HFF-Myc (cell line): ENCODE measurements at places on chromosomes 4 and X.
A peak's percentile ranks its signal among the peaks of the same experiment; 100 is the strongest.

DNA sequence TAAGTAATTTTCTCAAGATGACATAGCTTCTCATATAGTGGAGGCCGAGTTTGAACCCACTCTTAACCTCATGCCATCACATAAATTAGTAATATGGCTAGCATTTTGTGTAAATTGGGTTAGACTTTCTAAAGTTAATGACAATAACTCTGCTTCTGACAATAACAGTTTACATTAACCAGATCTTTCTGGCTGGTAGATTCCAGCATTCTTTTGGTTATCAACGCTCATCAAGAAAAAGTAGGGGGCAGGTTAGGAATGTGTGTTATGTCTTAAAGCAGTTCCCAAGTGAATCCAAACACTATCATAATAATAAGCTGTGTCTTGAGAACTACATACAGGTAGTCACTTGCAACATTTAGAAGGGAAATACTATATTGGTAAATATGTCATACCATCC is 162.5 kb downstream of the PRDM5 start:
- DNase-seq: no peak

- DNase-seq: no peak
Measured at GRCh38 chrX:102979536-102979935, 42.5 kb downstream of the RAB40AL start.

DNA sequence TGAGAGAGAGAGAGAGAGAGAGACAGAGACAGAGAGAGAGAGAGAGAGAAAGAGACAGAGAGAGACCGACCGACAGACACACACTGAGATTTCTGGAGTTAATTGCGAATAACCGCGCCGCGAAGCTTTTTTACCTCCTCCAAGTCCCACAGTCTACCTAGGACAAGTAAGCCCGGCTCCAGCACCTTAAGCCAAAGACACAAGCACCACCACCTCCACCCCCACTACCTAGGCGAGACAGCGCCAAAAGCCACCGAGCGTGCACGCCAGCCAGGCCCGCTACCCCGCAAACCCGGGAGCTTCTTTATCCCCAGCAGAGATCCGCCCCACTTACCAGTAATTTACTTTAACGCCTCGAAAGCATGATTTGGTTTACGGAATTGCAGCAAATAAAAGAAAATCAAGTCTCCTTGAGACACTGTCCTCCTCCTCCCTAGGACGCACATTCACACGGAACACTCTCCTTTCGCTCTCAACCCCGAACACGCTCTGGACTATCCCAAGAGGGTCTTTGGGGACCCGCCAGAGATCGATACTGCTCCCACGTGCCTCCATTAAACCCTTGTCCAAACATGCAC is 649.6 kb upstream of the DIPK2B start:
- no peak for DNase-seq

DNA sequence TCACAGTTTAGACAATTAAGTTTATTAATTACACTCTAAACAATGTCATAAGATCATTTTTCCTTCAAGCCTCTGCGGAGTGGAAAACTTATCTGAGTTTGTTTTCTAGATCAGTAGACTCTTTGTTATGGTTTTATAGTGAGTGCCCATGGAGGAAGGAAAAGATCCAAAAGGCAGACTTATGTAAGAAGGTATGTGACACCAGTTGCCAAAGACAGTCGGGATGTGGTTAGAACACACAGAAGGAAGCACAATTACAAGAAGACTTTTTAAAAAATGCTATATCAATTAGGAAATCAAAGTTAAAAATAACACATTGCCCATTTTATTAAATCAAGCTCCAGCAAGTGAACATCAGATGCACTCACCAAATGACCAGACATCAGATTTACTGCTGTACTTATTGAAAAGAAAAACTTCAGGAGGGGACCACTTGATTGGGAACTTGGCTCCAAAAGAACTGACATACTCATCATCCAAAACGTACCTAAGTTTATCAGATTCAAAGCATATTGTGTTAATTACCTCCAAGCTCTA is 57.1 kb downstream of the NIPAL1 start:
- DNase-seq: no peak

DNA sequence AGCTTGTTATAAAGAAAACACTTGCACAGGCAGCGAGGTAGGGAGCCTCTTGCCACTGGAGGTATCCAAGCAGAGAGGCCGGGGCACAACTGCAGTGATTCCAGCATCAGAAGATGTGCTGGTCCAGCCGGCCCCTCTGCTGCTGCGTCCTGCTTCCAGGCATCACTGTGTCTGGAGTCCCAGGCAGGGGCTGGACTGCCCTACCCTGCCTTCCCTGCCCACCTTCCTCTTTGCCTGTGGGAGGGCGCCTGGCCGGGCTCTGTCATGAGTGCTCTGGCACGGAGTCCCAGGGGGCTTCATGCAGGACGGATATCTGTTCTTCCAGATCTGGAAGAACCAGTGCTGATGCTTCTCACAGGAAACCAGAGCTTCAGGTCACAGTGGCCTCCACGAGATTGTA is 187.6 kb upstream of the PSAPL1 start:
- no peak for DNase-seq

- no peak for DNase-seq
Measured at GRCh38 chr4:151157543-151157942, 58.1 kb downstream of the RPS3A start.

GRCh38 chrX:37746218-37746941 is 33.5 kb upstream of the CYBB start:
- no peak for DNase-seq

- DNase-seq: peak; percentile 16
Measured at GRCh38 chr4:37452952-37453280, 208.4 kb downstream of the NWD2 start.

DNA sequence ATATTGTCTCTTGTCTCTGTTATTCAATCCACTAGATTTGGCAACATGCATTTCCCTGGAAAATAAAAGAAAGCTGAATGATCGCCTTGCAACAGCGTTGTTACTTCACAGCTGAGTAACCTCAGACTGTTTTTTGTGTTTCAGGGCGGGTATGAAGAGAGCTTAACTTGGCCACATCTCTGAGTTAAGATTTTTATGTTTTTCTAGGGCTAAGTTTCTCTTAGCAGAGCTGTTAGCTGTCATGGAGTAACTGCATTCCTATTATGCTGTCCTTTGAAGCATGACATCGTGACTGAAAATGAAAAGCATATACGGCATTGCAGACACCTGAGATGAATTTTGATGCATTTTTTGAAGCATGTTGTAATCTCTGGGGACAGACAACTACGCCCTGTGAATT is 1798.9 kb downstream of the PCDH7 start:
- DNase-seq: no peak

DNA sequence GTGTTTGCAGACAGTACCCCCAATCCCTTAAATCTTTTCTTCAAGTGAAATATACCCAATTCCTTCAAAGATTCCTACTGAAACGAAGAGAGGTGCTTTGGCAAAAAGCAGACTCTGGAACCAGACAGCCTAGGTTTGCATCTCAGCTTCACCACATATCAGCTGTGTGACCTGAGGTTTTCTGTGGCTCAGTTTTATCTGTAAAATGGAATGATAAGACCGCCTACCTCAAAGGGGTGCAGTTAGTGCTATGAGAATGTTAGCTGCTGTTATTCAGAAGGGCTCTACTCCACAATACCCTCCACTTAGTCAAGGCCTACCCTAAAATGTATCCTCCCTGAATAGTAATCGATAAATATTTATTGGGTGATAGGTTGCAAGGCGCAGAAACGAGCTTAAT is 664 bp downstream of the PIR start:
- DNase-seq: no peak

- DNase-seq: no peak
Measured at GRCh38 chr4:145093638-145094037, 4.4 kb downstream of the ANAPC10 start.

DNA sequence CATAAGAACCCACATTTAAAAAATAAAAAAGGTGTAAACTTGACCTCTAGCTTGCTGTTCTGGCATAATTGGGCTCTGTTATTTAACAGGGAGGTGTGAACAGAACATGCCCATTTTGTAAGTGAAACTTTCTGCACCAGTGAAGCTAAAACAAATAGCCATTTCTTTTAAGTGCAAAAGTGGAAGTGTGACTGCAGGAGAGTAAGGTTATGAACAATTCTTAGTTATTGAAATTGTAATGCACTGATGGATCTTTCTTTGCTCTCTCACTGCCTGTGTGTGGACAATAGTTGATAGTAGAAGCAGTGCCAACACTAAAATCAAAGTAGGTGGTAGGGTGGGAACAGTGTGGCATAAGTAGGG is 12.6 kb downstream of the P2RY10 start:
- DNase-seq: no peak

- DNase-seq: no peak
Measured at GRCh38 chr4:156248917-156249316, 295.3 kb upstream of the CTSO start.

- no peak for DNase-seq
Measured at GRCh38 chrX:6383917-6384316, 151.0 kb downstream of the VCX3A start.

DNA sequence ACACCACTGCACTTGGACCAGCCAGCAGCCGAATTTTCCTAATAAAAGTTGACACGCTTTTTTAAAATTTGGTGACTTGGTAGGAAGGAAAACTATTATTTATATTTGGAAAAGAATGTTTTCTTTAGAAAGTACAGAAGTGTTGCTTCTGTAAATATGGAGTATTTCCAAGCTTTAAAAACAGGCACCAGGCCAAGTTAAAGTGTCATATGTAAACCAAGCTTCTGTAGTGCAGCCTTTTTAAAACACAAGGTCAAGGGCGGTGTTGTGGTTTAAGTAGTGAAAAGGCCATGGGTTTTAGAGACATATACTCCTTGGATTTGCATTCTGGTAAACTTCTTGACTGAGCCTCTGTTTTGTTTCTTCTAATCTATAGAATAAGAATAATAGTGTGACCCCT is 62.7 kb downstream of the TRIM2 start:
- DNase-seq: no peak

DNA sequence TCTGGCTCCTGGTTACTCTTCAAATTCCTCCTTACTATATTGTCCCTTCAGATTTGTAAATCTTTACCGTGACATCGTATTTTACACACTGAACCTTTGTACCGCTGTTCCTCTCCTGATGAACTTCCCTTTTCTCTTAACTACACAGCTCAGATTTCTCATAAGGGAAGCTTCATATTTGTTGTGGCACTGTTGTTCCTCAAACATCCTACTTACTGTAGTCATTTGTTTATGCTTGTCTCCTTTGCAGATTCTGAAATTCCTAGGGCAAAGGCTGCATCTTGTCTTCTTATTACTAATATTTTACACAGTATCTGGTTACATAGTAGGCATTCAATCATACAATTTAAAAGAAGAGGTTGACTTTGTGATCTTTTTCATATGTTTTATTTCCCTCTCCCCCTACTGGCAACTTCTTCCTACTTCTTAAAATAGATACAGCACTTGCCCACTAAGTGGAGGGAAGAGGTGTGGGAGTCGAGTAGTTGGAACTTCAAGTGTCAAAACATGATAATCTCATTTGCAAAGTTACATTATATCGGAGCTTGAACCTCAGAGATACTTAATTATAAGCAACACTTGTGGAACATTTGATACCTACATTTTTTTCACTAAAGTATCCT is 50.0 kb downstream of the TET2 start:
- DNase-seq: no peak

DNA sequence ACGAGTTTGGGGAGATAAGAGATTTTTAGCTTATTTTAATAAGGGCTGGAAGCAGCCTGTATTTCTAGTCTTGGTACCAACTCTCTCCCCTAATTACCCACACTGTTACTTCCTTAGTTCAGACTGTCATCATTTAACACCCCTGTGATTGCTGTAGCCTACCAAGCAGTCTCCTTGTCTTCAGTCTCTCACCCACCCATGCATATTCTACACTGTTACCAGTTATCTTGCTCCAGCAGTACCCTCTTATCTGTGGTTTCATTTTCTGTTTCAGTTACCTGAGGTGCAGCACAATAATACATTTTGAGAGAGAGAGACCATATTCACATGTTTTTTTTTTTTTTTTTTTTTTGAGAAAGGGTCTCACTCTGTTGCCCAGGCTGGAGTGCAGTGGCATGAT is 80.2 kb downstream of the DIAPH2 start:
- DNase-seq: no peak

DNA sequence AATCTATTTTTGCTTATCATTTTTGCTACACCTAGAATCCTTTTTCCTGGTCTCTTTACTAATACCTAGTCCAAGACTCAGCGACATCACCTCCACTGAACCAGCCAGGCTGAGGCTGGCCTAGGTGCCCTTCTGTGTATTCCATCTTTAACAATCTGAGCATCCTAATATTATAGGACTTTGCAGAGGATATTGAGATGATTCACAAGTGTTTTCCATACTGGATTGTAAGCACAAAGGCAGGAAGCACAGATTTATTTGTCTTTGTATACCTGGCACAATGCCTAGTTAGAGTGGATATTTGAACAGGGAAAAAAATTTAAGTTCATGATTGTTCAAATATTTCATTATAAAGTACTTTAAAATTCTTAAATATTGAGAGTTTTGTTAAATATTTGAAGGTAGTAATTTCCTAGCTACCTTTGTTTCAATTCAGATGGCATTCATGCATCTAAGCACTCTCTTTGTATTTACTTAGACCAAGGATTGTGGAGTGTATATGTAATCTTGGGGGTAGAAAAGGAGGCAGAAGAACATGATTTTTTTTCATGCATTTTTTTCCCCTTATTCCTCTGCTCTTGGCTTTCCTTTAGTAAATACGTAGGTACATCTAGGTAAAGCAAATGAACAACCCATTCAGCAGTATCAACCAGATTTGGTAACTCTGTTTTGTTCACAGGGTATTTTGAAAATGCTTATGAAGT is 18.4 kb downstream of the SMARCA5 start:
- no peak for DNase-seq

GRCh38 chr4:163251204-163251603 is 81.2 kb downstream of the NPY1R start:
- no peak for DNase-seq

DNA sequence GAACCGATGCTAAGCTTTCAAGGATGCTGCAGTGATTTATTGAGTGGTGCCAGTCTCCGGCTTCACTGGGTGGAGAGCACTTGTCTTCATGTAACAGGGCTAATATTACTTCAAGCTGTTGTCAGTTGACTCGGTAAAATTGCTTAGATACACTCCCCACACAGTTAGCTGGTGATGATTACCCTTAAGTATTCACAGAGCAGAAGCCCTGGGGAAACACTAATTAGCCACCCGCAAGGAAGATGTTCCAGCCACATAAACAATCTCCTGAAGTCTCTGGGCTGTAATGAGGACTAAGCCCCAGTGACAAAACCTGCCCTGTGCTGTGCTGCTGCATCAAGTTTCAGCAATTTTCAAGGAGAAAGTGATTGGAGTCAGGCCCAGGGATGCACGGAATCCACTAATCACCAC is 37.3 kb upstream of the GK2 start:
- no peak for DNase-seq

GRCh38 chr4:13483136-13483767 is 888 bp downstream of the RAB28 start:
- DNase-seq: no peak

- DNase-seq: no peak
Measured at GRCh38 chr4:83885256-83886182, 349.6 kb downstream of the GPAT3 start.

- DNase-seq: no peak
Measured at GRCh38 chr4:174213731-174214100, 69.8 kb downstream of the FBXO8 start.

DNA sequence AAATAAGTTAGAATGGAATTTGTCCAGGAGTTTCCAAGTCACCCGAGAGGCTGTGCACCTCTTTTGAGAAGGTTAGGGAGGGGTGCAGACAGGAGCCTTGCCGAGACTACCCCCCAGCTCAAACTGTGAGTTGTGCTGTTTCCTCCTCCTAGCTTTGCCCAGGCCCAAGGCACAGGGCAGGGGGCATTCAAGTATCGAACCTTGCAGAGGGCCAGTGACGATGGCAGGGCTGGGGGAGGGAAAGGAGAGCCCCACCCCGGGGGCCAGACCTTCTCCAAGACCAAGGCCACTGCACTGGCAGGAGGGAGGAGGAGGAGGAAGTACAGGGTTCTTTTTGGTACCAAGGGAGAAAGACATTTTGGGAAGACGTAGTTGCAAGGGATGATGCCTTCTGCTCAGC is 80.6 kb downstream of the TMEM144 start:
- DNase-seq: no peak
